H1 (cell line): ENCODE measurements at places on chromosomes 5 and 9.

DNA sequence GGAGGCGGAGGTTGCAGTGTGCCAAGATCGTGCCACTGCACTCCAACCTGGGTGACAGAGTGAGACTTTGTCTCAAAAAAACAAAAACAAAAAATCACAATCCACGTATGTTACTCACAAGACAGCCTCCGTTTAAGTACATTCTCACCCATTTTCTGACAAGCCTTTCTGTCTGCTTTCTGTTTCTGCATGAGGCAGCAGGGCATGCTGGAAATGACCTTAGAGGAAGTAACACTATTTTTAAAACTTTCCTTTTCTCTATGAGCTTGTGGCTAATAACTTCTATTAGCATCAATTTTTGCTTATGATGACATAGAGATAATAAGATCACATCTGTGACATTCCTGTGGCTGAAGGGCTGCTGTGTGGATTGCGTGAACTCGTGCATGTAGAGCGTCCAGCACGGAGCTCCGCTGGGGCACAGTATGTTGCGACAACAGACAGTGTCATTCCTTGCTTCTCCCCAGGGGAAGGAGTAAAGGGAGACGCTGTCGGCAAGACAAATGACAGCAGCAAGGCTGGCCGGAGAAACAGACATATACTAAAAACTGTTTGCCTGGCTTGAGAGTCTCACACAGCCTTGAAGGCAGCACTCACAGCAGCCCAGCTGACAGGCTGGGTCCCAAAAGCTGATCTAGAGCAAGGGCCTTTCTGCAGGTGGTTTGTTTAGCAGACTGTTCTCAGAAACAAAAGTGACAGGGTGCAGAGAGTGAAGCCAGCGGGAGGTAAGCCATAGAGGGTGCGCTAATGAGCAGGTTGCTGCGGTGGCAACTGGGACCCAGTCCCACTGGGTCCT is 1.6 kb downstream of the BTNL3 start:
- no peak for DNase-seq

DNA sequence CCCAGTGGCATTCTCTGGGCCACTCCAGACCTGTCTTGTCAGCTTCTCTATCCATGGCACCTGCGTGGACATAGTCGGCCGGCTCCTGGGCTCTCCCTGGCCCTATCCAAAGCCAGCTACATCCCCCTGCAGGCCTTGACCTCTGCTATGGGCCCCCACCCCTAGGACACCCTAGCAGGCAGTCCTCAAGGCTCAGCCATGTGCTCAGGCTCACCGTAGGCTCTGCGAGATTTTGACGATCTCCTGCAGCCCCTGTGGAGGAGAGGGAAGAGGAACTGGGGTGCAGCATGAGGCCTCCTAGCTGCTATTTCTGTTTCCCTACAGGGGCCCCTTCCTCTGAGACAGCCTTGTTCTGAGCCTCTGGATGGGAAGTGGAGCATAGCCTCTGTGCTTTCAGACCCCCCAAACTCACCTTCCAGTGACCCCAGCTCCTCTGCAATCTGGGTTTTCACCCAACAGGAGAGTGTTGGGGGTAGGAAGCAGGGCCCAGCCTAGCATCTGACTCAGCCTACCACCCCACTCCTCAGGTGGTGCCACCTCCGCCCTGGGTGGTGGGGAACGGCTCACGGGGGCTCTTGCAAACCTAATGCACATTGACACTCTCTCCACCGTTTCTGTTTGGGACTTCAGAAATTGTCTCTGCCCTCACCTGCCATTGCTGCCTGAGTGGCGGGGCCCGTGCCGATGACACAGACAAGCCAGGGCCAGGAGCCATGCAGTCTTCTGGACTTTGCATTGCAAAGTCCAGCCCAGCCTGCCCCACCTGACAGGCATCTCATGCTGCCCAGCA is 36.7 kb downstream of the HRH2 start:
- no peak for DNase-seq

DNA sequence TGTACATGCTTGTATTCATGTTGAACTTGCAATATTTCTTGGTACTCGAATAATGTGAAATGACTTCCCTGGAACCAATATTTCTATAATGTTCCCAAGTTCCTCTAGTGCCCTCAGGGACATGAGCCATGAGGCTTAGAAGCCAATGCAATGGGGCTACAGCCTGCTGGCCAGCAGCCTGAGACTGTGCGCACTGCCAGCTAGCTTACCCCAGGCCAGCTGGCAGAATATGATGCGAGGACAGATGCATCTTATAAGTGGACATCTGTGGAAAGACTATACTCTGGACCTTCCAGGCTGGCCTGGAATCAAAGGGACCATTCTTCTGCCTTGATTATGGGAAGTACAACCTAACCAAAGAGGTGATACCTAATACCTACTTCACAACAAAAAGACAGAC is 1862.0 kb upstream of the ACO1 start:
- no peak for DNase-seq

GRCh38 chr9:121278477-121279261 is 10.7 kb downstream of the GSN start:
- DNase-seq, result no peak

DNA sequence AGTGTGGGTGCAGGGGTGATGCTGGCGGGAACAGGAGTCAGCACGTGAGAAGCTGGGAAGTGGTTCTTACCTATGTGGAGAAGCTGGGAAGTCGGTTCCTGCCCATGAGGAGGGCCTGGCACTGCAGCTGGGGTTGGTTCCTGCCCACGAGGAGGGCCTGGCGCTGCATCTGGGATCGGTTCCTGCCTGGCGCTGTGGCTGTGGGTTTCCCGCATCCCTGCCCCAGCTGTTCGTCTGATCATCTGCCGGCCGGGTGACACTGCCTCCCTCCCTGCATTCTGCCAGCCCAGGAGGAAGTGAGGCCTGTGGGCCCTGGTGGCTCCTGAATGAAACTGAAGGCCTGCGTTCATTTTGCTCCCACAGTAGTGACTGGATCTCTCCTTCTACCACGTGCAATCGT is 5.1 kb downstream of the OBP2A start:
- no peak for DNase-seq

GRCh38 chr5:136037001-136037705 is 8.4 kb downstream of the TGFBI start:
- no peak for DNase-seq

DNA sequence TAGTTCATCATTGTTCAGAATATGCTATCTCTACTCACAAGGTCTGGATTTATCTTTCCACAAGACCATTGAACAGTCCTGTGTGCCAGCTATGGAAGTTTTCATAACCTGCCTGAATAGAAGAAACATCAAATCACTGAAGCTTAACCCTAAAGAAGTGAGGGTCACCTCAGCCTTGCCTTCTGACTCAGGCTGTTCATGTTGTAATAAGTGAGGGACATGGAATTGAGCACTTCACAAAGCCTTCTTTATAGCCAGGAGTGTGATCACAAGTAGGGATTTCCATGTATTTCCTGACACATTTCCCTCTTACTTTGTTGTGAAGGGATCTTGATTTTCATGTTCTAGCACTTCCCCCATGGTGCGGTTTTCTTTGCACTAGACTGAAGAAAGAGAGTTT is 577.5 kb upstream of the WWC1 start:
- no peak for DNase-seq

DNA sequence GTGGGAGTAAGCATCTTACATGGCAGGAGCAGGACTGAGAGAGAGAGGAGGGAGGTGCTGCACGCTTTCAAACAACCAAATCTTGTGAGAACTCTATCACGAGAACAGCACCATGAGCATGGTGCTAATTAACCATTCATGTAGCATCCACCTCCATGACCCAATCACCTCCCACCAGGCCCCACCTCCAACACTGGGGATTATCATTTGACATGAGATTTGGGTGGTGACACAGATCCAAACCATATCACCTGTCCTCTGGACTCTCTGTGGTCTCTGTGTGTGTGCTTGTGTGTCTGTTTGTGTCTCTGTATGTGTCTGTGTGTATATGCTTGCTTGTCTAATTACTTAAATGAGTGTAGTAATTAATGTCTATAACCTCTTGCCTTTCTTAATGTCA is 31.1 kb downstream of the SEC61B start:
- no peak for DNase-seq

DNA sequence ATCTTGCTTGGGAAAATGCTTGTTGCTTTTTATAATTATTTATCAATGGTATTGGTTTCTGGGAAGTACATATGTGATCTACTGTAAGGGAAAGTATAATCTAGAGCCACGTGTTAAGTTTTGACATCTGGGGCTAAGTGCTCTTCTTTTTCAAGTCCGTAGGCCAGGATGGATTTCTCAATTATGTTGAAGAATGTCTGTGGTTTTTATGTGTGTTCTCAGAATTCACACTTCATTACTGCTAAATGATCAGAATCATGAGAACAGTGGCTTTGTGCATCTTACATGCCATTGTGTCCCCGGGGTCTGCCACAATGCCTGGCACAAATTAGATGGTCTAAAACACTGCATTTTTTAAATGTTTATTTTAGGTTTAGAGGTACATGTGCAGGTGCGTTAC is 14.5 kb upstream of the AUH start:
- DNase-seq, result no peak

GRCh38 chr5:131637694-131638093 is 2.7 kb upstream of the RAPGEF6 start:
- no peak for DNase-seq

- DNase-seq, result no peak
These were observed 298.0 kb upstream of the PTPRD start for GRCh38 chr9:10910779-10911178.

DNA sequence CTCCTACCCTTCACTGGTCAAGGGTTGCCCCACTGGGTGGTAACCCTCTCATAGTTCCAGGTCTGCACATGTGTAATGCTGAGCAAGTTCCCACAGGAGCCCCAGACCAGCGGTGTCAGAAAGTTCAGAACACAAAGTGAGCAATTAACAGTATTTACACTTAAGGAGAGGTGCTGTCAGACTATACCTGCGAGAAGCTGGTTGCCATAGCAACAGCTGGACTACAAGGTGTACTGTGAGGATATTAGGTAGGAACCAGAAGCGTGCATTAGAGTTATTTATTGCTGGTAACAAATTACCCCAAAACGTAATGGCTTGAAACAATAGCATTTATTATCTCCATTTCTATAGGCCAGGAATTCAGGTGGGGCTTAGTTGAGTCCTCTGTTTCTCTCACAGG is 317.0 kb upstream of the RPS23 start:
- no peak for DNase-seq

DNA sequence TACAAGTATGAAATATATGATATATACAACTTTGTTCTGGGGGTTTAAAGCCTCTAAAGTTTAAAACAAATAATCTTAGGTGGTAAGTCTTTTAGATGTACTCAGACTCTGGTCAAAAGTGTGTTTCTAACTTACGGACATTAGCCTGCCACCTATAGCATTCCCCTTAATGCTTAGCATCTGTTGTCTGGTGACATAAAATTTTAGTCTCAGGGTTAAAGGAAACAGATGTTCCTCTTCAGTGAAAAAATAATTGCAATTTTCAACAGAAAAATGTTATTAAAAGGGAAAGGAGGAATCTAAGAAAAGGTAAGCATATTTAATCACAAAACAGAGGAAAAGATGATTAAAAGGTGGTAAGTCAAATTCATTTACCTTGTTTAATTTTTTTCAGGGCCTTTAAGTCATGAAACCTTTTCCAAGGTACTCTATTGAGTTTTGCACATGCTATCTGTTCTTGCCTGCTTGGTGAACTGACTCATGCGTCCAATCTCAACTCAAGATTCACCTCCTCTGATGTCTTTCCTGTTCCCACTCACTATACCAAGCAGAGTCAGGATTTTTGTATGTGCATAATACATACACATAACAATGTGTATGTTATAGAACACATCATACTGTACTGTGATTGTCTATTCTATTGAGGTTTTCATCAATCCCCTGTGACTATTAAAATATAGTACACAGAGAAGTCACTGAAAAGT is 7.9 kb downstream of the TMEM167A start:
- no peak for DNase-seq

GRCh38 chr5:36377192-36377591 is 75.5 kb upstream of the RANBP3L start:
- no peak for DNase-seq

- peak; percentile 97 for DNase-seq
These were observed 15.6 kb downstream of the DNM1 start for GRCh38 chr9:128218518-128219389.

GRCh38 chr5:39502704-39503103 is 77.9 kb upstream of the DAB2 start:
- DNase-seq, result no peak

DNA sequence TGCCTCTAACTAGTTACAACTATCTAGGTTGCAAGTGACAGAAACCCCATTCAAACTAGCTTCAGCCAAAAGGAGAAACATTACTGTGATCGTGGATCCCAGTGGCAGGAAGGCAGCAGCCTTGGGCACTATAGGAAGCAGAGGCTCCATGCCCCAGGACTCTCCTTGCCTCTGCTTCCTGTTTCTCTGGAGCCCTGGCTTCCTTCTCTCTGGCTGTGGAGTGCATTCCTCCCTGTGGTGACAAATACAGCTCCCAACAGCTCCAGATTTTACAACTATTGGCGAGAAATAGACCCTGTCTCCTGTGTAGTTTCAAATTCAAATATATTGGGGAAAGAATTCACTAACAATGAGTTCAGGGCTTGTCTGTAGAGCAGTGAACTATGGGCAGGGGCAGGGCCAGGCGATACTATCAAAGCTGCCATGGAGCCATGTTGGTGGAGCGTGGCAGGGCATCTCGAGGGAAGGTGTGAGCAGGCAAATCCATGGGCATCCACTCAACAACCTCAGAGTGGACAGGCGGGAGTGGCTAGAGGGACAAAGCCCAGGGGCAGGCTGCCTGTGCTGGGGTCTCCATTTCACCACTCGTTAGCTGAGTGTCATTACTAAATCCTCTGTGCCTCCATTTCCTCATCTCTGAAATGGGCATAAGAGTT is 189.5 kb downstream of the ERCC6L2 start:
- no peak for DNase-seq

DNA sequence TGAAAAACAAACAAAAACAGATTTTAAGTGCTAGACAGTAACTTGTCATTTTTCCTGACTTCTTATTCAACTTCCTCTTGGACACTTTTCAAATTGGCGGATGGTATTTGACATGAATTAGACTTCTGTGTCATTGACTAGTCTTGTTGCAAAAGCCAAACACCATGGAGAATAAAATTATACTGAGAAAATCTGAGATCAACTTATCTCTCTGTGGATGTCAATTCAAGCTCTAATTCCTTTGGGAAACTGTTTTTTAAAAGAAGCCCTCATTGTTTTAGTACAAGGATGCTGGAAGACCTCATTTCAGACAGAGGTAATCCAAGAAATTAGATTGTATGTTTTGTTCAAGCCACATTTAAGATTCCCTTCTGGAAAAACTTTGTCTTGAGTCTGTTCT is 831.0 kb downstream of the SEMA5A start:
- no peak for DNase-seq

GRCh38 chr5:173598686-173599085 is 17.8 kb downstream of the BOD1 start:
- no peak for DNase-seq

- peak; percentile 21 for DNase-seq
These were observed 53.5 kb upstream of the GRIN3A start for GRCh38 chr9:101791938-101792337.

DNA sequence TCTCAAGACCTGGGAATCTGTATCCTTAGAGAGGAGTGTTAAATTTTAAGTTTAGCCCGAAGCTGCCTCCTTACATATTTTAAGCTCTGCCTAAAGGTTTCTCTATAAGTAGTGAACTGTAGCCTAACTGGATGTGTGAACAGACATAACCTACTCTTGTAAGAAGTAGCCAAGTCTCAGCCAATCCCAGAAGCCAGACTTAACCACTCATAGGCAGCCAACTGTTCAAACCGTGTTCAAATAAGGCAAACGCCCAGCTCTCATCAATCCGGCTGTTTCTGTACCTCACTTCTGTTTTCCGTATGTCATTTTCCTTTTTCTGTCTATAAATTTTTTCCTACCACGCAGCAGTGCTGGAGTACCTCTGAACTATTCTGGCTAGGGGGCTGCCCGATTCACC is 58.7 kb upstream of the HRH2 start:
- DNase-seq, result no peak
